Astrocyte of the hippocampus (primary cell): ENCODE measurements at places on chromosomes 1 and 21.

DNA sequence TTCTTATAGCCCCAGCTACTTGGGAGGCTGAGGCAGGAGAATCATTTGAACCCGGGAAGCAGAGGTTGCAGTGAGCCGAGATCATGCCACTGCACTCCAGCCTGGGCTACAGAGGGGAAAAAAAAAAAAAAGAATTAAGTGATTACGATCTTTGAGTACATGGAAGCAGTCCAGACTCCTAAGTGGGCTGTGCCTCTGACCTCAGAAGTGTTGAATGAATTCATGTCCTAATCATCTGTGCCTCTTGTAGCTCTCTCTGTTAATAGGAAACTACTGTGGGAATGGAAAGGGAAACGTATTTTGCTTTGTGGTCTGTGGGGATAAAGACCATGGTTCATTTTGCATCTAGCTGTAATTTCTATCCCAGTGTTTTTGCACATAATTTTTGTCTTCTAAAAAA is 8.4 kb upstream of the IVNS1ABP start:
- no peak for DNase-seq

- peak; percentile 65 for DNase-seq
Measured at GRCh38 chr1:174769961-174770549, 229.7 kb upstream of the CACYBP start.

- no peak for DNase-seq
Measured at GRCh38 chr1:30084909-30085571, 638.3 kb downstream of the MATN1 start.

DNA sequence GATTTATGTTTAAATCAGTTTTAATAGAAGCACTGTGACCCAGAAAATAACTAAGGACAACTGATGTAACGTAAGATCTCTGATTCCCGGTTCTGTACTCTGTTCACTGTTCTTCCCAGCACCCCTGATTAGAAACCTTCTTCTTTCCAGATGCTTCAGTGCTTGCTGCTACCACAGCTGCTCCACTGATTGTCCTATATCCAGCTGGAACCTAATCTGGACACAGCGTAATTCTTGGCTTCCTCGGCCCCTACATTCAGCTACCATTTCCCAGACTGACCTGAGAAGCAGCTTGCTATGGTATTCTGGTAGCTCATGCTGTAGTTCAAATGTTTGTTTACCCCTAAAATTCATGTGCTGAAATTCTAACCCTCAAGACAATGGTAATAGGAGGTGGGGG is 302.7 kb downstream of the GRIK1 start:
- no peak for DNase-seq

GRCh38 chr1:205571747-205572146 is 60.1 kb downstream of the ELK4 start:
- no peak for DNase-seq

- no peak for DNase-seq
Measured at GRCh38 chr1:82108843-82109242, 308.1 kb downstream of the ADGRL2 start.

GRCh38 chr21:36563341-36563926 is 83.5 kb upstream of the CLDN14 start:
- DNase-seq = no peak

- peak; percentile 87 for DNase-seq
Measured at GRCh38 chr1:21573971-21574465, 64.8 kb downstream of the ALPL start.

DNA sequence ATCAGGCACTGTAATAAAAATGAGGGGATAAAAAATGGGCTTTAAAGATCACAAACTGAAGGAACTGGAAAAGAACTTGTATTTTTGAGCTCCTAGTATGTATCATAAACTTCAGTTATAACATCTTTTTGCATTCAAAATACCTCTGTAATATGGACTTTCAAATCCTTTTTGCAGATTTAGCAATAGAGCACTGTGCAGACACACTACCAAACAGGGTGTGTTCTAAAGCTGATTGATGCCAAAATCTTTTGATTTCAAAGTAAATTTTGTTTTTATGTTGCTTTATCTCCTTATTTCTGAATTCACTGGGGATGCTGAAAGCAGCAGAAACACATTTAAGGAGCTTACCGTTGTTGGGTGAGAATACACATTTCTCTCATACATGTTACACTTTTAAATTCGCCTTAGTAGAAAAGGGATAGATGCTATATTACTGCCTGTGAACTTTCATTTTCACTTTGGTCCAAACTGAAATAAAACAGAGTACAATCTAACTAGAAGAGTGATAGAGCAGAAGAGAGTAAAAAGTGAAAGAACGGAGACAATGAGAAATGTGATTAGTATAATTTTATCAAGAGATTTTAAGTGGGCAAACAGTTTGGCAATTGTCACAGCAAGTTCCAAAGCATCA is 1126.6 kb downstream of the BRINP3 start:
- DNase-seq = no peak

GRCh38 chr1:160191756-160192155 is 1.4 kb downstream of the CASQ1 start:
- no peak for DNase-seq

GRCh38 chr1:99544328-99544727 is 101.6 kb upstream of the PALMD start:
- no peak for DNase-seq

DNA sequence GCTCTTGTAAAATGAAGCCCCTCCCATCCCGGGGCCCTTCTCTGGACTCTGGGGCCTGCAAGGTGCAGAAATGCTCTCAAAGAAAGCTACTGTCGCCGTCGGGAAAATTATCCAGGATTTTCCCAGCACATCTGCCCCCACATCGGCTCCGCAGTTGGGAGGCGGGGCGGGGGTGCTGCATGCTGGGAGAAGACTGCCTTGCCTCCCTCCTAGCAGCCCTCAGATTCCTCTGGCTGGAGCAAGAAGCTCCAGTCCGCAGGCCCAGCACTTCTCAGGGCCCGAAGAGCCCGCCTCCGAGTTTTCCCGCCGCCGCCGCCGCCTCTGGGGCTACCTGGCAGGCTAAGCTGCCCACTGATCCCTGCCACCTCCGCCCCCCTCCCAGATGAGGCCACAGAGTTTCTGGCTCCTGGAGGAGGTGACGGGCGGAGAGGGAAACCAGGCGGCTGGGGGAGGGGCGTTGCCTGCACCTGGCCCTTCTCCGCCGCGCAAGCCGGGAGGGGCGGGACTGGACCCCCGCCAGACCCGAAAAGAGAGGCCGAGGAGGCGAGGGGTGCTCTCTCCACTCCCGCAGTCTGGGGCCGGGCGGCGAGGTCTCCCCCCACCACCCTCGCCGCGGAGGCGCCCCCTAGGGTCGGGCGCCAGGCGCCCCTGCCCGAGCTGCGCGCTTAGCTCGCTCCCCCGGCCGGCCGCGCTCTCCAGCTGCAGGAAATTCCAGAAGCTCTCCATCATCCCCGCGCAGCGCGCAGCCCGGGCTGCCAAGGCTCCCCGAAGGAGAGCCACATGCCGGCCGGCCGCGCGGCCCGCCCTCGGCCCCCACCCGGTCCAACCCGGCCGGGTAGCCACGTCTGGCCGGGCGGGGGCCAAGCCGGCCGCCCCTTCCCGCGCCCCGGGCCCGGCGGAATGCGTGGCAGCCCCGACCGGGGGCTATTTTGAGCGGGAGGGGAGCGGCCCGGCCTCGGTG is 28.8 kb downstream of the AHDC1 start:
- DNase-seq = peak; percentile 95

DNA sequence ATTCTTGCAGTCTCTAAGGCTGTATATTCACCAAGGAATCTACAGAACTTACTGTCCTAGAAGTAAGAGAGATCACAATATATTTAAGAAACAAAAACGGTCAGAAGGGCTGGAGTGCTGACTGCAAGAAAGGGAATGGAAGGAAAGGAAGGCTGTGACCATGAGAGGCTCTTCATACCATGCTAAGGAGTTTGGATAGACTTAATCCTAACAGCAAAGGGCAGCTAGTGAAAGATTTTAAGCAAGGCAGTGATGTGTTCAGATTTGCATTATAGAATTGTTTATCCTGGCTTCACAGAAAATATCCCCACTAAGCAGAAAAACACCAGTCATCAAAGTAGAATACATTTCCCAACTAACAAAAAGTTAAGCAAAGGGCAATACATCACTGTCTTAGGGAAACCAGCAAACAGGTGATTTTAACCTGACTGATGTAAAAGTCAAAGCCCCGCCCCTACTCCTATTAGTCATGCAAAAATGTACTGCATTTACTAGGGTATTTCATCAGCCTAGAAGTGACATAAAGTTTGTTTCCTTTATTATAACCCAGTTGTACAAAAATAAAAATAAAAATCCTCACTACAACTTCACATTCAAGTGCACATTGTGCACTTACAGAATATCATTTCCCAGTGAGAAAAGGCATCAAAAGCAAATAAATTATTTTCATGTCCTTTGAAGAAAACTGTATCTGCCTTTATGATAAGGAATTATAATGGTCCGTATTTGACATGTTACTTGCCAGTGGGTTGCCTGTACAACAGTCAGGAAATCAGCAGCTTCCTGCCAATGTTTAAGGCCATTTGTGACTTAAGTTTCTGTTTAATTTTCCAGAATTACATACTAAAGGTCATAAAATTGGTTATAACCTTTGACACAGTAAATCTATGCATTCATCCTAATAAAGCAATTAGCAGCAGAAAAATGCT is 17.2 kb downstream of the JAK1 start:
- no peak for DNase-seq

GRCh38 chr1:160645386-160646130 is 1.3 kb downstream of the SLAMF1 start:
- no peak for DNase-seq

DNA sequence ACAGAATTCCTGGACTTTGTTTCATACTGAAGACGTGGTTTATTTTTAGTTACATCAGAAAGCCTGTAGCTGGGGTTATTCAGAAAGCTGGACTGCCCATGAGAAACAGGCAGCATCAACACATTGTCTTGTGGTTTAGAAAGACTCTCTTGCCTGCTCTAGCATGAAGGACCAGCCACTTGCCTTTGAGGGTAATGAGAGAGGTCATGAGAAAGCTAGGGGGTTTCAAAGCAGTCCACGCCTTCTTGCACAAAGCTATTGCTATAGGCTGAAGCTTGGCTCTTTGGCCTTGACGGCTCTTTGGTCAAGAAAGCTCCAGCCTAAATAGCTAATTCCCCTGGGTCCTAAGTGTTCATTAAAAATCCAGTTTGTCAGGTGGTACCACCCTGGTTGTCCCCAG is 208.1 kb downstream of the PRDM2 start:
- no peak for DNase-seq

DNA sequence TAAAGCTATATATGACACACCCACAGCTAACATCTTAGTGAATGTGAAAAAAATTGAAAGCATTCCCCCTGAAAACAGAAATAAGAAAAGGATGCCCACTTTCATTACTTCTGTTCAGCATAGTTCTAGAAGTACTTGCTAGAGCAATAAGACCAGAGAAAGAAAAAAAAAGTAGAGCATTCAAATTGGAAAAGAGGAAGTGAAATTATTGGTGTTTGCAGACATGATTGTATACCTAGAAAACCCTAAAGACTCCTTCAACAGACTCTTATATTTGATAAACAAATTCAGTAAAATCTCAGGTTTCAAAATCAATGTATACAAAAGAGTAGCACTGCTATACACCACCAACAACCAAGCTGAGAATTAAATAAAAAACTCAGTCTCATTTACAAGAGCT is 1461.0 kb downstream of the AMY1C start:
- no peak for DNase-seq
